Anterior cingulate cortex (tissue), 58 donors: ENCODE measurements at places on chromosomes 1 and 21.

GRCh38 chr21:43992121-43992520 is 20.0 kb upstream of the TRAPPC10 start:
- DNase-seq: no peak

DNA sequence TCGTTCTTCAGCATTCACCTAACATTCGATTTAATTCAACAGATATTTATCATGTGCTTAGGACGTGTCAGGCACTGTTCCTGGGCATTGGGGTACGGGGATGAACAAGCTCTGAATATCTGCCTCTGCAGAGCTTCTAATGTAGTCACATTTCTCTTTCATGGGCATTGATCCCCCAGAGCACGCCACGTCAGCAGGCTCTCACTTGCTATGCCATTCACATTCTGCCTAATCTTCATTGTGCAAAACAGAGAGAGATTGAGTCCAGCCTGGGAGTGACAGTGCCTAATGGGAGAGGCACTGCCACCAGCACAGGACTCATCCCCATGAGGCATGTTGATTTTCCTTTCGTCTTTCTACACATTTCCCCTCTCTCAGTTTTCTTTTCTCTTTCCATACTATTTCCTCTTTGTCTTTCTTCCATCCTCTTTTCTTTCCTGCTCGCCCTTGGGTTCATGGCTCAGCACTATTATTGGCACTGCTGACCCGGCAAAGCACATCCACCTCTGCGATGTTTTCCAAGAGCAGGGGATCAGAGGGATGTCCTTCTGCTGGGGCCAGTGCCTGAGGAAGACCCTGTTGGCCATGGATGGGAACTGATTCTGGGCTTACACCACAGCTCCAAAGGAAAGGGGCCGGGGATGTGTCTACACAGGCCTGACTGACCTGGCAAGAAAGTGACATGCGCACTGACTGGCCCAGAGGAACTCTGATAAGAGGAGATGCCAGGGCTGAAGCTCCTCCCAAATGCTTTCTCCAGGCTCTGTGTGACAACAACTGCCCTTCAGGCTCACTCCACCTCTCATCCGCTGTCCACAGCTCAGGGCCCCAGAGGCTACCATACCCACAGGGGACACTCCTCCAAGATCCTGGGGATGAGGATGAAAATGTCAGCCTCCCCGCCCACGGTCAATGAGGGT is 195.9 kb downstream of the TOMM20 start:
- DNase-seq: no peak

GRCh38 chr1:66177510-66177909 is 356.4 kb upstream of the SGIP1 start:
- no peak for DNase-seq

DNA sequence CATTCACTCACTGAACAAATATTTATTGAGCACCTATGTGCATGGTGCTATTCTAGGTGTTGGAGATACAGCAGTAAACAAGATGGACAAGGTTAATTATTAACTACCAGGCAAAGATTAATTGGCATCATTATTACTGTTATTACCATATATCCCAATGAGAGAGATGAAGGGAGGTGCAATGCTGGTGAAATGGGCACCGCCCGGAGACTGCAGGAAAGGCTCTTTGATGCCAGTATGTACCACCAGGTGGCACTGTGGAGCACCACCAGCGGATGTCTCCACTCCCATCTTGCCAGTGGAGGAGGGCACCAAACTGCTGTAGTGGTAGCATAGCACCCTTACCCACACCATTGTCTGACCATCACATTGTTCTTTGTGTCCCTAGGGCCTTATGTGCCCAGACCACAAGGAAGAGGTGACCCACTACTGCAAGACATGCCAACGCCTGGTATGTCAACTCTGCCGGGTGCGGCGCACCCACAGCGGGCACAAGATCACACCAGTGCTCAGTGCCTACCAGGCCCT is 3.0 kb downstream of the TRIM46 start:
- peak; percentile 35 for DNase-seq

- DNase-seq: no peak
These were observed 8.5 kb upstream of the NBL1 start for GRCh38 chr1:19635646-19636045.

DNA sequence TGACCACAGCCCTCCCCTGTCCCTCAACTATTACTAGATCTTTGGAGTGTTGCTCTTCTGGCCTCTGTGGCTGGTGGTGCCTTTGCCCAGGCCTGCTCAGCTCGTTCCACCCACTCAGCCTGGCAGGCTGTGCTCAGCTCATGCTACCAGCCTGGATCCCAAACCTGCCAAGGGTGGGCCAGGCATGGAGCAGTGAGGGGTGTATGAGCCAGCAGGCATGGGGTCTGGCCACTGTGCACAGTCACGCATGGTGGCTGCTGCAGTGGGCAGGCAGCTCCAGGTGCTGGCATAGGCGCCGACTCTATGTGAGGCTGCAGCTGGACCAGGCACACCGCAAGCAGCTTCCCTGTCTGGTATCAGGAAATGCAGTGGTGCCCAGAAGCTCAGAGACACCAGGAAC is 449.9 kb downstream of the MATN1 start:
- DNase-seq: no peak

DNA sequence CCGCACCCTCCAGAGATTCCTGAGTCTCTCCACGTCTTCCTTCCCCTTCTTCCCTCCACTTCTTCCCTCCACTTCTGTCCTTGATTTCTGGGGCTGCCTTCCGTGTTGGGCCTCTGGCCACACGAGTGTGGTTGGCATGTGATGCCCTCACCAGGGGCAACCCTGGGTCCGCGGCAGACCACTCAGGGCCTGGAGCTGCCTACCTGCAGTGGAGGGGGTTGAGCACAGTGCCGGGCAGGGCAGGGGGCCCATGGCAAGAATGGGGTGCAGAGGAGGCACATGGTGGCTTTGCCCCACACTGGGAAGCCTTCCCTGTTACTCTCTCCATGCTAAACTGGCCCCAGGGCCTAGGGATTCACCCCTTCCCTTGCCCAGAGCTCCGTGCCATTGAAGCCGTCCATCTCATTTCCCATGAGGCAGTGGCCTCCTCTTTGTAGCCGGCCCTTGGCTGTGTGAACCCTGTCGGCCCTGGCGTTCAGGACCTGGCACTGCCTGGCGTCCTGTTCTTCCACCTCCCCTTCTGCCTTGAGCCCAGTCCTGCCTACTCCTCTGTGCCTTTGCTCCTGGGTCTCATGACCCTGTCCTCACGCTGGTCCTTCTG is 13.4 kb downstream of the RRP1 start:
- no peak for DNase-seq

GRCh38 chr1:171664976-171665375 is 12.5 kb upstream of the MYOC start:
- no peak for DNase-seq

- DNase-seq: no peak
These were observed 296.0 kb upstream of the PTBP2 start for GRCh38 chr1:96425382-96426129.

DNA sequence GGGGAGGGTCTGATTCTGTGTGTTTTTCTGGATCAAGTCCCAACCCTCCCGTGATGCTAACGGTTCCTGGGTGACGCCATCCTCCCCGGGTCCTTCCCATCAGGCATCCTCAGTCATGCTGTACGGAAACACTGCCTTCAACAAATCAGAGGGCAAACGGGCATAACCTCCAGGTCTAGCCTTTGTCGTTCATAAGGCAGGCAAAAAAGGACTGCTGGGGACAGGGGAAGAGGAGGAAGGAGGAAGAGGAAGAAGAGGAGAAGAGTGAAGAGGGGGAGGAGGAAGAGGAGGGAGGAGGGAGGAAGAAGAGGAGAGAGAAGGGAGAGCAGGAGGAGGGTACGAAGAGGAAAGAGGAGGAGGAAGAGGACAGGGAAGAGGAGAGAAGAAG is 84.4 kb downstream of the ITPKB start:
- no peak for DNase-seq

- DNase-seq: no peak
These were observed 102.9 kb downstream of the PTPRC start for GRCh38 chr1:198741744-198742143.

DNA sequence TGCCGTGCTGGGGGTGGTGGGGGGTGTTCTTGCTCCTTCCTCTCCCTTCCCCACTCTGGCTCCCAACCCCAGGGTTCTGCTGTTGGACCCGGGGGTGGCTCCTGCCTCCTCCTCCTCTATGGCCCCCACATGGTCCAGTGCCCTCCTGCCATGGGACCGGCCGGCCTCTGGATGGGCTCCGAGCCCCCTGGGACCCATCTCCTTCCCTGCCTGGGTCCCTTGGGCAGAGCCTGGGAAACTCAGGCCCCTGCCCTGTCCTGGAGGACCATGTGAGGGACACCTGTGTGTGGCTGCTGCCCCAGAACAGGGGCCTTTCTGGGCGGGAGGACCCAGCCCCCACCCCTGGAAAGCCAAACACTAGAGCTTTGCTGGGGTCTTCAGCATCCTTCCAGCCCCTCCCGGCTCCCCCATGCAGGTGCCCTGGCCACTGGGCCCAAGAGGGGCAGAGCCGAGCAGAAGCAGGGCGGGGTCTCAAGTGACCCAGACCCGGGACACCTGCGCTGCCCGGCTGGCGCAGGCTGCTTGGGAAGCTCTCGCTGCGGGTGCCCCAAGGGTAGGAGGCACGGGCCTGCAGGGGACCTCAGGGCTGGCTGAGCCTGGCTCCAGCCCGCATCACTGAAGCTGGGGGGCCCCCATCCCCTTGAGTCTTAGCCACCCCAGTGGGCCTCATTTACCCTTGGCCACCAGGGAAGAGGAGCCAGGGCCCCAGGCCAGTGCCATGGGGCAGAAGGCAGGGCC is 2.5 kb upstream of the FAAP20 start:
- no peak for DNase-seq

GRCh38 chr1:156420205-156421061 is 51.4 kb downstream of the RHBG start:
- no peak for DNase-seq

GRCh38 chr1:94927405-94928175 is 680 bp upstream of the CNN3 start:
- no peak for DNase-seq

DNA sequence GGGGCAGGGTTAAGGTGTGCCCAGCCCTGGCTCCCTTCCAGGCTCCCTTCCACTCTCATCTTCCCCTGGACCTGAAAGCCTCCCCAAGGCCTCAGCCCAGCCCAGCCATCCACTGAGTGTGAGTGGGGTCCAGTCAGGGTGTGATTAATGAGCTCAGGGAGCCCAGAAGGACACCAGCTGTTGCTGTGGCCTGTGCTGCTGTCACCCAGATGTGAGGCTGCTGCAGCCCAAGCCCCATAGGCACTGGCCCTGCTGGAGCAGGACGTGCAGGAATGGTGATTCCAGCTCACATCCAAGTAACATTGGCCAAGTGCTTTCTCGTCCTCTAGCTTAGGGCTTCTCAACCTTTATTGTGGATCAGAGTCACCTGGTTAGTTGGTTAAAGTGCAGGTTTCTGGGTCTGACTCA is 77.6 kb downstream of the EPHB2 start:
- no peak for DNase-seq

DNA sequence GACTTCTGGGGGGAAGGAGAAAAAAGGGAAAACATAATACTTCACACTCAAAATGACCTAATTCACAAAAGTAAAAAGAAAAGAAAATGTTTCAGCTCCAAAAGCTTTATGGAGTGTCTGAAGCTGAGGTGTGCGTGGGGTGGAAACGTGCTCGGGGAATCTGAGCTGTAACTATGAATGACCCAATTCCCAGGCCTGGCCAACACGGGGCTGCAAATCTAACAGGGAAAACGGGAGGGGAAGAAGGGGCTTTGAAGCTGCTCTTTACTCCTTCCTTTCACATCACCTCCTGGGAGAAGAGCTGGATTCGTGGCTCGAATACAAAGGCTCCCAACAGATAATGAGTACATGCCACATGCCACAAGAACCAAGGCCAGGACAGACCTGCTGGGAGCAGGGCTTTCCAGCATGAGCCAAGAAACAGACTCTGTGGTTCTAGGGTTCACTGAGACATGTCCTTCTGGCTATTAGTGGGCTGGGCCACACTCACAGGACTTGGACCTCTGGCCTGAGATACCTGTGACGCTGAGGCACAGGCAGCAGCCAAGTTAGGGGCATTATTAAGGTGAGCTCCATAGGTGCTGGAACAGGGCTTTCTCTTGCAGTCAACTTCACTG is 51.5 kb downstream of the SLC66A1 start:
- no peak for DNase-seq

- no peak for DNase-seq
These were observed 105.8 kb downstream of the SLC16A1 start for GRCh38 chr1:112850034-112850757.

- DNase-seq: no peak
These were observed 112.4 kb upstream of the BEND5 start for GRCh38 chr1:48889082-48889481.

DNA sequence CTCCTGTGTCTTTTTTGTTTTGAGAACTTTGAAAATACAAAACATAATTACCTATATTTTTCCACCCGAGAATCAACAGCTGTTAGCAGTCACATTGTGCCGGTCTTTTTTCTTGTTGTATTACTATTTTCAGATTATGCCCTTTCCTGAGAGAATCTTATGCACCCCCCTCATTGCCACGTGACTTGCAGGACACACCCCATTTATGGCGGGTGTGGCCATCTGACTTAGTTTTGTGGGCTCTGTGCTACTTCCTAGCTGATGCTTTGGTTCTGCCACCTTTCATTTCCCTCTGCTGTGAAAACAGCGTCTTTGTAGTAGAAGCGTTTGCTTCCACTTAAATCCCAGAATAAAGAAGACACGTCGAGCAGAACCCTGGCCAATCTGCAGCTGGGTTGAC is 82.8 kb upstream of the SOX13 start:
- no peak for DNase-seq

DNA sequence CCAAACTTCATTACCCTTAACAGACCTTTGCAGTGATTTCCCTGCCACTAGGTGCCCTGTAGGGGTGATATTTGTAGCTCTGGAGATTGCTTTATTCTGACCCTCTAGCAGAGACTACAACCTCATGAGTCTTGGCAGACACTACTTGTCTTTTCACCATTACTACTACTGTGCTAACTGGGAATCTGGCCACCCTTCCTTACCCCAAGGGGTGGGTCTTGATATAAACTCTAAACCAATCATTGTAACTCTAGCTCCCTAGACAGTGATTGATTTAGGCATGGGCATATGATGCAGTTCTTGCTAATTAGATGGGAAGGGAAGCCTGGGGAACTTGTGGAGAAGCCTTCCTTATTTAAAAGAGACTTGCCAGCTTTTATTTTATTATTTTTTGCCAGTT is 3.9 kb downstream of the KPNA6 start:
- no peak for DNase-seq

- no peak for DNase-seq
These were observed 68.1 kb upstream of the RRP15 start for GRCh38 chr1:218217040-218217439.

DNA sequence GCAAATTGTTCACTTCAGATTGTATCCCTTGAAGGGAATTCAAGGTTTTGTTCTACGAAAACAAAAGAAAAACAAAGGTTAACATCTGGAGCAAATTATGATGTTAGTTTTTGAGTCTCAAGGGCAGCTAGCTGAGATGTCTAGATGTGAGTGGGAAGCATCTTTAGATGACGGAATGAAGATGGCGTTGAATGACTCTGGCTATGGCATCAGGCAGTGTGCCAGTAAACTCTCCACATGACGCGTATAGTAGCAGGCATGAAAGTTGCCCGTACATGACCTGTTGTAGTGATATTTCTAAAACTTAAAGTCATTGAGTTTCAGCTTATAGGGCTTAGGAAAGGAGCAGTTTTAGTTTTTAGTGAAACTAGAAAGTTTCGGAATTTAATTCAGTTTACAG is 12.3 kb upstream of the SDC3 start:
- DNase-seq: no peak
